ENCODE measurements at places on chromosomes 2 and 18. TPM values are rescaled to one million over a fixed set of nuclear protein-coding genes. Genes with fewer than 3 reads are reported as not detected.

Gene CPS1
- polyA plus RNA-seq: 21.6 TPM

Gene CAPN14
- 0.09 TPM for polyA plus RNA-seq

Gene ERCC3
- polyA plus RNA-seq: 53.5 TPM

Gene GCG
- polyA plus RNA-seq: 0.27 TPM

Gene PJVK
- 2.1 TPM for polyA plus RNA-seq

Gene SPDYA
- polyA plus RNA-seq: 0.22 TPM

Gene RAB27B
- polyA plus RNA-seq: 1.4 TPM

Gene SYT4
- not detected for polyA plus RNA-seq

Gene FBLN7
- 0.22 TPM for polyA plus RNA-seq
